NCI-H1436 treated with DMSO at 0.1 percent for 48 hours (cell line): ENCODE measurements at places on chromosomes 2 and 18.

DNA sequence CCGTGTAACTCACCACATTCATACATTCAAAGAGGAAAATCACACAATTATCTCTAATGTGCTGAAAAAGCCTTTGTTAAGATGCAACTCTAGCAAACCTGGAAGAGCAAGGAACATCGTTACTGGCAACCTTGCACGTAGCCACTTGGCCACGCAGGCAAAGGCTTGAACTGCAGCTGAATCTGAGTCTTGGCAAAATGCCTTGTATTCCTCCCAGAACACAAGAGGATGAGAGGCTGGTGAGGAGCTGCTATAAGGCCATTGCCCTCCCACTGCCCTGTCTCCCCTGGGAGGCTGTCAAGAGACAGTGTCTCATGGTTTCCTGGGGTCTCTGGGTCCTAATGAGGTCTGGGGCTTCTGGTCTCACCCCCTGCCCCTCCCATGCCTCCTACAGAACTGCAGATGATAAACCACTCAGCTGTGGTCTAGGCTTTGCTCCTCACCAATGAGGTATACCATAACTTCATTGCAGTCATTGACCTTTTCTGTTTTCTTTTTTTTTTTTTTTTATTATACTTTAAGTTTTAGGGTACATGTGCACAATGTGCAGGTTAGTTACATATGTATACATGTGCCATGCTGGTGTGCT, 141.4 kb downstream of the SPP2 start:
- peak; percentile 97 for DNase-seq

DNA sequence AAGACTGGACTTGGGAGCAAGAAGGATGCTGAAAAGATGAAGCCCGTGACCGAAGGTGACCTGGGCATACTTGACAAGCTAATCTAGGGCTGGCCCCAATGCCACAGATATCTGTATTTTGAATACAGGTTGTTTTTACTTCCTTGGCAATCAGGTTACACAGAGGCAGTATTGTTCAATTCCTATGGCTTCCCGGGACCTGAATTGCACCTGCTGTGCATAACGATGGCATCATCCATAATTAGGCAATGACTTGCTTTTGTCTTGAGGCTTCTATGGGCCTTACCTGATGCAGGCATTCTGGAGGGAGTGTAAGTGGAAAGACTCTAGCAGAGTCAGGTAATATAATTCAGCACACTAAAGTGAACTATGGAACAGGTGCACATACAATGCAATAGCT, 60.6 kb upstream of the CUL3 start:
- no peak for DNase-seq

GRCh38 chr2:238988105-238988504, 140.2 kb downstream of the TWIST2 start:
- no peak for DNase-seq

GRCh38 chr2:234680688-234681619, 184.1 kb upstream of the ARL4C start:
- DNase-seq: peak; percentile 51

DNA sequence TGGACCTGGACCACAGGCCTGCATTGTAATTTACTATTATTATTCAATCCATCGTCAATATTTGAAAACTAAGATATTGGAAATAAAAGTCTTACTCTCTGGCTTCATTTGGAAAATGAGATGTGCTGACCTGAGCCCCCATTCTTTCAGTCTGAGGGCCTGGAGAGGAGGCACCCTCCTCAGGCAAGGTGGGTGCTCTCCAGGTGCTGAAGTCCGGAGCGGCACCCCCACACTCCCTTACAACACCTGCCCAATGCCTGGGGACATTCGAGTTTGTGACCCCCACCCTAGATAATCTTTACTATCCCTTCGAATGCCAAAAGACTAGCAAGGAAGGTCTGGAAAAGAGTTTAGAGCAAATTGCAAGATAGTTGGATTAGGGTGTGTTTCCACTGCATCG, 133.3 kb downstream of the EN1 start:
- no peak for DNase-seq

- DNase-seq: no peak
Observed at GRCh38 chr2:42851186-42851585, 58.8 kb upstream of the HAAO start.

GRCh38 chr18:50687491-50687890, 127.6 kb downstream of the MAPK4 start:
- peak; percentile 34 for DNase-seq

- no peak for DNase-seq
Observed at GRCh38 chr2:106233350-106233706, 39.2 kb upstream of the UXS1 start.

- DNase-seq: peak; percentile 10
Observed at GRCh38 chr2:177165061-177165583, 47.5 kb upstream of the HNRNPA3 start.

GRCh38 chr2:178946494-178946893, 103.4 kb downstream of the CCDC141 start:
- no peak for DNase-seq

GRCh38 chr2:207469451-207469850, 60.3 kb upstream of the CREB1 start:
- no peak for DNase-seq

DNA sequence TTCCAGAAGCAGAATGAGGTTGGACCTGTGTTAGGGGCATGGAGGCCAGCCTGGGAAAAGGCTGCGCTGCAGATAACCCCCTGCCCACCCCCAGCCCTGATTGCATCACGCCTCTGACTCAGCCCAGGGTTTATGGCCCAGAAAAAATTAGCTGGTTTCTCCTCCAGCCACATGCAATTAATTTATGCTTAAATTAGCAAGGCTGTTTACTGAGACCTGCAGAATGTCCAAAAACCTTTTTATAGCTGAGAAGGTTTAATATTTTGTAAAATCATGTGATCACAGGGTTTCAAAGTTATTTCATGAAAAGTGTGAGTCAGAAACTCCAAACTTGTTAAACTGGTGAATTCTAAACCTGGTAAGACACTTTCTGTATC, 123.1 kb upstream of the HDAC4 start:
- no peak for DNase-seq

GRCh38 chr2:240983996-240984498, 14.4 kb upstream of the SNED1 start:
- no peak for DNase-seq

- no peak for DNase-seq
Observed at GRCh38 chr2:176650104-176650837, 381.0 kb downstream of the MTX2 start.

GRCh38 chr18:60040971-60041370, 141.2 kb downstream of the PMAIP1 start:
- no peak for DNase-seq

GRCh38 chr2:179936654-179937053, 70.4 kb downstream of the CWC22 start:
- DNase-seq: no peak

- DNase-seq: no peak
Observed at GRCh38 chr18:3319399-3319798, 57.5 kb downstream of the MYL12B start.

GRCh38 chr2:36781907-36782720, 85.6 kb downstream of the VIT start:
- no peak for DNase-seq

GRCh38 chr2:174330945-174331594, 3.7 kb upstream of the SP9 start:
- no peak for DNase-seq

DNA sequence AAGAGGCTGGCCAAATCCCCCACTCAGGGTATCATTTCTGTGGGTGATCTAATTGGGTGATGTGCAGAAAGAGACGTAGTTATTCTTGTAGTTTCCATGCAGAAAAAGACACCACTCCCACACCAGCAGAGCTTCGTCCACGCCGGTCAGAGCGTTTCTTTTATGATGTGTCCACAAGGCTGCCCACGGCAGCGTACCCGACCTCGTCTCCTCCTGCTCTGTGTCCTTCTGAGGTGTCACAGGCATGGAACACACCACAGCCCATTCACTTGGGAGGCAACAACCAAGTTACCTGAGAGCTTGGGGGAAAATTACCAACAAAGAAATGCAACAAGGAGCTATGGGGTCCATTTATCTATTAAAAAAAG, 131.3 kb downstream of the PXDN start:
- no peak for DNase-seq

DNA sequence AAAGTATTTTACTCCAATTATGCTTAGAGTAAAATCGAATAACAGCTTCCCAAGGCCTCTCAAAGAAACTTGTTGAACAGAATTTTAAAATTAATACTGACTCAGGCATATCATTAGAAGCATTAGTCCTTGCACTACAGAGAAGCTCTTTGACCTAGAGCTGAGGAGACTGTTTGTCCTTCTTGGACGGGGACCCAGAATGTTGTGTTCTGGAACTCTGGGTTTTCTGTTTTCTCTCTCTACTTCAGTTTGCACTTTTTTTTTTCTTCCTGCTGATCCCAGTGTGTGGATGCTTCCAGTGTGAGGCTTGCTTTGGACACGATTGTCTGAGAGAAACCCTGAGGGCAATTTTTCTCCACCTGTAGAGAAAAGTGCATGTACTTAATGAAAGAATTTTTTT, 847.6 kb downstream of the SOCS6 start:
- no peak for DNase-seq

GRCh38 chr2:191894681-191895147, 47.8 kb upstream of the CAVIN2 start:
- no peak for DNase-seq

DNA sequence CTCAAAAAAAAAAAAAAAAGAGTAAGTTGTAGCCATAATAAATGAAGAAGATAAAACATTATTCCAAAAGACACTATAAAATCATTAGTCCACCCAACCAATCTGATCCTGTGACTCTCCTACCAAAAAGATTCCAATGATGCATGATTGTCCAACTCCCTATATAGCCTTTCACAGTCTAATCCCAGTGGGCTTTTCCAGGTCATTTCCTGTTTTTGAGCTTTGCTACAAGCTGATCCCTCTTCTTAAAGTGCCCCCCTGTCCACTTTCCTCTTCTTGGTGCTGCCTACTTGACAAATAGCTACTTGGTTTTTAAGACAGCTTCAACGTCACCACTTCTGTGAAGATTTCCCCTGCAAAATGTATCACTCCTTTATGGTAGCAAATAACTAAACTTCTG, 88.4 kb downstream of the SEMA4F start:
- no peak for DNase-seq

GRCh38 chr2:127181851-127182250, 38.2 kb downstream of the CYP27C1 start:
- no peak for DNase-seq

DNA sequence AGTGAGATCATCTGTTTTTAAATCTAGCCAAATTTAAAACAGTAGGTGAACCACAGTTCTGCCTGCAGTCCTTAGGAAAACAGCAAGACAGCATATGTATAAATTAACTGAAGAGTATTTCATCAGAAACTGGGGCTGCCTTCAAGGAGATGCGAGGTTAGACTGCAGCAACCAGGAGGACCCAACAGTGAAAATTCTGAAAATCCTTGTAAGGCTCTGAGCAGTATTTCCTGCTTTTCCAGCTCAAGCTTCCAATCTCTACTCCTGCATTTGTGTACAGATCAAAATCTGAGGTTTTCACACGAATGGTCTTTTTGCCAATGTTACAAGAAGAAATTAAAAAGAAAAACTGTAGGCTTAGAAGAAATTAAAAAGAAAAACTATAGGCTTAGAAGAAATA, 43.7 kb downstream of the CERKL start:
- DNase-seq: no peak

DNA sequence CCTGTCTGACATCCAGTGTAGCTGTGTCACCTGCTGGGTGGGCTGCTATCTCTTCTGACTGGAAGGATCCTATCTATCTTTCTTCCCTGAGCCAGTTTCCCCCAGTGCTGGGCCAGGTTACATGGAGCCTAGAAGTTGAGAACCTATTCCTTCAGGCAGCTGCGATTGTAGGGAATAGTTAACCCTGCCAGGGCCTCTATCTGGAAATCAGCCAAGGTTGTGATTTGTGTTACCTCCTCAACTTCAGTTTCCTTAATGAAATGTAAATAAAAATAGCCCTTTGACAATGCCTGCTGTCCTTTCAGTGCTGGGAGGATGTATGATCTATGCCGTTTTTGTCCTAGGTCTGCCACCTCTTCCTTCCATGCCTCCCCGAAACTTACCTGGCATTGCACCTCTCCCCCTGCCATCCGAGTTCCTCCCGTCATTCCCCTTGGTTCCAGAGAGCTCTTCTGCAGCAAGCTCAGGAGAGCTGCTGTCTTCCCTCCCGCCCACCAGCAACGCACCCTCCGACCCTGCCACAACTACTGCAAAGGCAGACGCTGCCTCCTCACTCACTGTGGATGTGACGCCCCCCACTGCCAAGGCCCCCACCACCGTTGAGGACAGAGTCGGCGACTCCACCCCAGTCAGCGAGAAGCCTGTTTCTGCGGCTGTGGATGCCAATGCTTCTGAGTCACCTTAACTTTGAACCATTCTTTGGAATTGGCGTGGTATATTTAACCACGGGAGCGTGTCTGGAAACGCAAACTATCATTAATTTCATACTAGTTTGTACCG, 36.6 kb downstream of the GORASP2 start:
- no peak for DNase-seq

GRCh38 chr2:18551169-18551568, 9.3 kb downstream of the RDH14 start:
- no peak for DNase-seq

GRCh38 chr2:235688511-235689426, 194.9 kb downstream of the AGAP1 start:
- no peak for DNase-seq

DNA sequence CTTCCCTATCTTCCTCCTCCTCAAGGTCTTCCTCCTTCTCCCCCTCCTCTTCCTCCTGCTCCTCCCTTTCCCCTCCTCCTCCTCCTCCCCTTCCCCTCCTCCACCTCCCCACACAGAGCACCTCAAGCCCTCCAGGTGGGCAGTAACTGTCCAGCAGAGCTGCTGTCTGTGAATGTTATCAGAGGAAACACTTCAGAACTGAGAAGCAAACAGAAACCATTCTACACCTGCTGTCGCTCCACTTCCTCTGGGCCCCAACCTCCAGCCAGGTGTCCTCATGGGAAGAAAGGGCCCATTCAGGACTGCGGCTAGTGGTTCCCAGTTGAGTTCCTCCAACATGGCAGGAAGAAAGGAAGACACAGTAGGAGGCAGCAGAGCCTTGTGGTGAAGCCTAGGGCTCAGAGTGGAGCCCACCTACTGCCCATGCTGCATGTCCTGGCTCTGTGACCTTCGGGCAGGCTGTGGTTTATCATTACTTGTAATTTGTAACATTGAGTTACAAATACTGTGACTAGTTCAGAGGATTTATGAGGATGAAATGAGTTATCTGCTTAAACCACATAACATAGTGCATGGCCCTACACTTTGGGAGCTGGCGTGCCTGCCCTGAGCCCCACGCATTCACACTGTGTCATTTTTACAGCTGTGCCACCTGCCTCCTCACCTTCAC, 165.9 kb upstream of the ID2 start:
- no peak for DNase-seq

DNA sequence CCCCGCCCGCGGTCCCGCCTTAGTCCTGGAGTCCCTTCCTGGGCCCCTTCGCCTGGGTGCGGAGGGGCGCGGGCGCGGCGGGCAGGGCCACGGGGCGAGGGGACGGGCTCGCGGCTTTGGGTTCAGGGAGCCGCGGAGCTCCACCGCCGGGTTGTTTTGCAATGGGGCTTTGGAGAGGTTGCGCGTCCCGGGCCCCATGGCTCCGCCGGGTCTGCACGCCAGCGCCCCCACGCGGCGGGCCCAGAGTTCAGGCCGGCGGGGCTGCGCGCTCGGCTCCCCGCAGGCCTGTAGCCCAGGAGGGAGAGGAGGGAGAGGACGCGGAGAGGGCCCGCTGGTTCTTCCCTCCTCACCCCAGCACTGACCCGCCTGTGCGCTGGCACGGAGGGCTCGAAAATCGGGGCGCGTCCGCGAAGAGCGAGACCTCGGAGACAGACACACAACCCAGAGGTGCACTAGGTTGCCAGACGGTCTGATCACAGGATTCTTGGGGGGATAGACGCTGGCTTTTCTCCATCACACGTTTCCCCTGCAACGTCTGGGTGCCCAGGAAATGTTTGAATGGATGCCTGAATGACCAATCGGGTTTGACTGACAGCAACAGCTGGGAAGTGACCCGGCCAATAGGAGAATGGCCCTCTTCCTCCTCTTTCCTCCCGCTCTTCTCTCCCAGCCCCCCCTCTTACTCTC, 4.9 kb upstream of the SIX2 start:
- DNase-seq: no peak
